Smooth muscle cell of the brain vasculature (primary cell): ENCODE measurements at places on chromosomes 7 and 10.

DNA sequence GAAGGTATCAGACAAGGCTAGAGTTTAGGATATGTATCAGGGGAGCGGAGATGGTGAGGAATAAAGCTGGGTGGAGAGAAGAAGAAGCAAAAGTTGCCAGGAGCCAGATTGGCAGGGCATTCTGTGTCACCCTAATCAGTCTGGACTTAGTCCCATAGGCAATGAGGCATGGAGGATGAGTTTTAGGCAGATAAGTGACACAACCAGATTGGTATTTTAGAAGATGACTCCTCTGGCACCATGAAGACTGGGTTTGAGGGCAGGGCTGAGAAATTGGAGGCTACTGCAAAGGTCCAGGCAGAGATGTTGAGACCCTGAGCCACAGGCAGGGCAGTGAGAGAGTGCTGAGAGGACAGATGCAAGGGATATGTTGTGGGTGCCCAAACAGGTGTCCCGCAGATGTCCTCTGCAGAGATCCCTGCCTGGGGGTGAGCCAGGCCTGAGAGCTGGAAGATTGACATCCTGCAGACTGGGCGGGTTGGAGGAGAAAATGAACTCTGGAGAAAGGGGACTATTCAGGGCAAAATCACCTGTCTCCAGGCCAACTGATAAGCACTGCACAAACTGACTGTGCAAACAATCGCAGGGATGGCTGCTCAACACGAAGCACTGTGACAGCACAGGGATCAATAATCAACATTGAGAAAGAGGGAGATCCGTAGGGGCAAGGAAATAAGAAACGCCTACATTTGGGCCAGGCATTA is 11.9 kb upstream of the HABP2 start:
- DNase-seq = no peak

DNA sequence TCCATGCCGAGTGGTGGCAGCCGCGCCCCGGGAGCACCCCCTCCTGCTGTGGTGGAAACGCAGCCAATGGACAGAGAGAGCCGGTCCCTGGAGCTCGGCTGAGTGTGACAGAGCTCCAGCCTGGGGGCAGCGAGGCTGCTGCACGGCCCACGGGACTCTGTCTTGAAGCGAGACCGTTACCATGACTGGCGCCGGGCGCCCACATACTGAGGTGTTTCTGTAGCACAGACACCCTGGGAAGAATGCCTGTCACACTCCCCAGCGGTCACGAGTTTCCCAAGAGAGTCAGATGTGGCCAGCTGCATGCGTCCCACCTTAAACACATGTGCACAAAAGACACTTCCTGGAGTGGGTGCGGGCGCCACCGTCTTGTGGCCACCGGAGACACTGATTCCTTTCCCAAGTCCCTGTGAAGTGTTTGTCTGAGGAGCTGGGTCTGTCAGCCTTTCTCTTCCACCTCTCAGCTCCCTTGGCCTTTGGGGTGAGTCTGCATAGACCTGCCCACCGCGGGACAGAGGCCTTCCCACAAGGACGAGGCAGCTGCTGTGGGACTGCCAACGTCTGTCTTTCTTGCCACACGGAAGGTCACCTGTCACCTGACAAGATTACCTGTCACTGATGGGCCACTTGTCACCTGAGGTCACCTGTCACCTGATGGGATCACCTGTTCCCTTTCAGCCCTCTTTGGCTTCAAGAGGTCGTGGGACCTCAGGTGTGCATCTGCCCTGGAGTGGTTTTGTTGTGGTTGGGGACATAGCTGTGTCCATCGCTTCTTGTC is 94.6 kb downstream of the DNAJB6 start:
- DNase-seq = no peak

DNA sequence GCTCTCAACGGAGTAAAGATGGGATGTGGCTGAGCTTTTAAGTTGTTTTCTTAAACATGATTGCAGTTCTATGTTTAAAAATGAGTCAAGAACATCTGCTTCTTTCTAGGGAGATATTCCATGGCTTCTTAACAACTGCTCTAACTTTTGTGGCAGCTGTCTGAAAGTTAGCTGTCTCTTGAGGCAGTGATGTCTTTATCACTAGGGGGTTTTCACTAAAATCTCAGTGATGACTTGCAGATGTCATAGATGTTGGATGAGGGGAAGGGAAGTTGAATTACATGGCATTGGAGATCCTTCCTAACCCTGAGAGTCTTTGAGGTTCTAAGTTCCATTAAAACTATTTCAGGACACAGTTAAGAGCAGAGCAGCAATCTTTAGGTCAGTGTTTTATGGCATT is 43.5 kb downstream of the PRKG1 start:
- DNase-seq = no peak

- DNase-seq = no peak
Measured at GRCh38 chr10:110348336-110348735, 43.6 kb upstream of the SMNDC1 start.

- DNase-seq = no peak
Measured at GRCh38 chr7:158655931-158656441, 48.6 kb downstream of the NCAPG2 start.

DNA sequence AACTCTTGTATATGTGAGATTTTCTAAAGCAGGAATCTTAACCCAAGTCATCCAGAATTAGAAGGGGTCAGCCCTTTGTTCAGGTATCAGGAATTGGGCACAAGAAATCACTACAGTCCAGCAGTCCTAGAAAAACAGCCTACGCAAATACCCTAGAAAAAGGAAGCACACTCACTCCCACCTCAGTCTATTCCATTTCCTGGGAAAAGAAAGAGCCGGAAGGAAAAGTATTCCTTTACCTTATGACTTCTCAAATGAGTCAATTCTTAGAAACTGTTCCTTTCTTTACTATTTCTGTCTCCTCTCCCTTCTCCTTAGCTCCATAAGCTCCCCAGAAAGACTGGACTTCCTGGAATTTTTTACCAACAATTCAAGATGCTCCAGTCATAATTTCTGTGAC is 62.7 kb downstream of the DNAJC12 start:
- DNase-seq = no peak

DNA sequence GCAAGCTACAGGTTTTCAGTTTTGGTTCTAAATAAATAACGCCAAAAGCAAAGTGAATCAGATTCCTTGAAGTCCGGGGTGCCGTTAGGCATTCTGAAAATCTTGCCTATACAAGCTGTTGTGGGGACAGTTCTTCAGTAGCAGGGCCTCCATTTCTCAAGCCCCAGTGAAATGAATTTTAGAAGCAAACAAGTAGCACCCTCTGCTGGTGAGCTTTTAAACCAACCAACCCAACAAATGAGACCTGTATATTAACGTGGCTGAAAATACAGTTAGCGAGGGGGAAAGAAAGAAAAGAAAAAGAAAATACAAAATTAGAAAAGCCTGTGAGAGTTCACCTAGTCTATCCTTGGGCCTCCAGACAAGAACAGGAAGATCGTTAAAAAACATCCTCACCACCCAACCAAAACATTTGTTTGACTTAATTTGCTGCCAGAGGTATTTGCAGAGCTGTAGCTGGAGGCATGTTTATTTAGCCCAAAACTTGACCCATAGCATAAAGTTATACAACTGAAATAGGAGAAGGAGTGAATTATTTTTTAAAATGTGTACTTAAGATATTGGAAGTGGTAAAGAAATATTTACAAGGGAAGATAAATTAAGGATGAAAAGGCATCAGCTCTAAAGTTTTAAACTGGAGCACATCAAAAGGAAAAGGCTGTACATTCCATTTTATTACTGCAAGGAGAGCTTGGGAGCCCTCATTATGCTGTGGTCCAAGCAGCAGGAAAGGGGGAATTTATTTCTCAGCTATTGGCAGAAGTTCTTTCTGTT is 98.9 kb downstream of the DYNC1I1 start:
- peak; percentile 37 for DNase-seq

DNA sequence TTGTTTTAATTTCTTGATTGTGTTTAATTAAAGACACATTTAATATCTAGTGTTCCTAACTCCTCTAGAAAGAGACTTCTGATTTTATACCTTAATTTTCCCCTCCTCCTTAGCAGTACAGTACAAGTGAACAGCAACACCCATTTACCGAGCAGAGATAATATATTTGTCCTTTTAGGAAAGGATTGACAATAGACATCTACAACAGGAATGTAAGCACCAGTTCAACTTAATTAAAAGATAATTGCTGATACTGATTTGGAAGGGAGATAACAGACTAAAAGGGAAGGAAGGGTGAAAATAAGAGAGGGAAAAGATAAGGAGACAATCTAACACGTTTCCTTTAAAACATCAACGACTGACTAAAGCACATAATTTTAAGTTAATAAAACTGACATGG is 119.3 kb downstream of the SRPK2 start:
- no peak for DNase-seq

DNA sequence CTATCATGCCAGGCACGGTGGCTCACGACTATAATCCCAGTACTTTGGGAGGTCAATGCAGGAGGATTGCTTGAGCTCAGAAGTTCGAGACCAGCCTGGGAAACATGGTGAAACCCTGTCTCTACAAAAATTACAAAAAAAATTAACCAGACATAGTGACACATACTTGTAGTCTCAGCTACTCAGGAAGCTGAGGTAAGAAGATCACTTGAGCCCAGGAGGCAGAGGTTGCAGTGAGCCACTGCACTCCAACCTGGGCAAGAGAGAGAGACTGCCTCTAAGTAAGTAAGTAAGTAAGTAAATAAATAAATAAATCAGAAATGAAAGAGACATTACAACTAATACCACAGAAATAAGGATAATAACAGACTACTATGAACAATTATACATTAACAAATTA is 36.2 kb downstream of the PDLIM1 start:
- no peak for DNase-seq

DNA sequence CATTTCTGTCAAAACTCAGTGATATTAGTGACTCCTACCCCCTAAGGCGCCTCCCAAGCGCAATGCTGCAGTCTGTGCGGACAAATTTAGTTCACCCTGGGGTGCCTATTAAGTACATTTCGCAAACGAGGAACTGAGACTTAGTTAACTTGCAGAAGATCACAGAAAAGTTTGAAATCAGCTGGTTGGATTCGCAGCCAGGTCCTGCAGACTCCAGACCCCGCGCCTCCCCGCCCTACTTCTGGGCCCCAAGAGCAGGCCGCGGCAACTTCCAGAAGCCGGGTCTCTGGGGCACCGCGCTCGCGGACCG is 588 bp downstream of the CYREN start:
- DNase-seq = no peak

- no peak for DNase-seq
Measured at GRCh38 chr7:97868314-97868713, 3.9 kb downstream of the ASNS start.

DNA sequence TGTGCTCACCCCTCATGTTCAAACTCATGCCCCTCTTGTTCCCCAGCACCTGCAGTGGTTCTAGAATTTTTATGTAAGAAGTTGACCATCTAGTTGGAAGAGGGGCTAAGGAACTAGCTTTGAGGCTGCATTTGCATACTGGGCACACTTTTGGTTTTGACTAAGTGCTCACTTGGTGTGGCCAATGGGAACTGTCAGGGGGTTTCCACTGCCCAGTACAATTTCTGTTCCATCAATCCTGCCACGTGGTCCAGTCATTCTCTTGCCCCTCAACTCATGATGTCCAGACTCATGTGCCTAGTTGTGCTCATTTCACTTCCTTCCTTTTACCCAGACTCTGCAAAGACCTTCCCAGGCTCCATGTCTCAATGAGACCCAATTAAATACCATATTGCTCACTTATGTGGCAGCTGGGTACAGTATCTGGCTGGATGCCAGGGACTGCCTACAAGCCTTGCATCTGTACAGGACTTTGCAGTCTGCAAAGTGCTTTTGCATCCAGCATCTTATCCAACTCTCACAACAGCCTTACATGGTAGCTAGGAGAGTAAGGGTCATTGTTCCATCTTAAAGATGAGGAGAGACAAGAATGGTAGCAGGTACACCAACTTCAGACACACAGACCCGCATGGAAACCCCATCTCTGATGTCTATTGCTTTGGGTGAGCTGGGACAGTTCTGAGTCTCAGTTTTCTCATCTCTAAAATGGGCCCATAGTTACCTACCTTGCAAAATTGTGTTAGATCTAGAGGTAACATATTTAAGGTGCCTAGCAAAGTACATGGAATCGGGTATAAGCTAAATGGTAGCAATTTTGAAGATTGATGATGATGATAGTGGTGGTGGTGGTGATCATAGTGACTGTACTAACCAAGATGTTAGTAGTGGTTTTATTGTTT is 30.1 kb upstream of the KCNMA1 start:
- DNase-seq = no peak

DNA sequence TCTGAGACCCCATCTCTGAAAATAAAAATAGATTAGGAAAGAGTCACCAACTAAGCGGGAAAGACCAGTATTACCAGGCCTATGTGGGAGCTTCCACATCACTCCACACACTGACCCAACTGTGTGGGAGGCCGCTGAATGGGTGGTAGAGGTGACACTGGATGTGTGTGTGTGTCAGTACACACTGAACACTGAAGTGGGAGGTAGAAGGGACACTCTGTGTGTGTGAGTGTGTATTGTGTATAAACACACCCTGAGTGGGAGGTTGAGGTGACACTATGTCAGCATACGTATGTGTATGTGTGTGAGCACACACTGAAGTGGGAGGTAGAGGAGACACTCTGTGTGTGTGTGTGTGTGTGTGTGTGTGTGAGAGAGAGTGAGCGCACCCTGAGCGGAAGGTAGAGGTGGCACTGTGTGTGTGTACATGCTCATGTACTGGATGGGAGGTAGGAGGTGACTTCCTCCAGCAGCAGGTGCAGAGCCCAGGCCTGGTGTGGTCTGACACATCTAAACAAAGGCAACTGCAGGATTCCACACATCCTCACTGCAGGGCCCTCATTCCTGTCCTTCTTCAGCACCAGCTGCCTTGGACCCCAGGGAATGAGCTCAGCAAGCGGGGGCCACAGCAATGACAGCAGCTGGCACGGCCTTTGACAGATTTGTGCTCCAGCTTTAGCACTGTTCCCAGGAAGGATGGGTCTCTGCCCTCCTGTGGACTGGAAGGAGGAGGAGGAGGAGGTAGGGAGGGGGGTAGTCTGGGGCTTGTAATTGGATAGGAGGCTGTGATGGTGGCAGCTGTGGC is 26.5 kb upstream of the RBM20 start:
- DNase-seq = no peak

DNA sequence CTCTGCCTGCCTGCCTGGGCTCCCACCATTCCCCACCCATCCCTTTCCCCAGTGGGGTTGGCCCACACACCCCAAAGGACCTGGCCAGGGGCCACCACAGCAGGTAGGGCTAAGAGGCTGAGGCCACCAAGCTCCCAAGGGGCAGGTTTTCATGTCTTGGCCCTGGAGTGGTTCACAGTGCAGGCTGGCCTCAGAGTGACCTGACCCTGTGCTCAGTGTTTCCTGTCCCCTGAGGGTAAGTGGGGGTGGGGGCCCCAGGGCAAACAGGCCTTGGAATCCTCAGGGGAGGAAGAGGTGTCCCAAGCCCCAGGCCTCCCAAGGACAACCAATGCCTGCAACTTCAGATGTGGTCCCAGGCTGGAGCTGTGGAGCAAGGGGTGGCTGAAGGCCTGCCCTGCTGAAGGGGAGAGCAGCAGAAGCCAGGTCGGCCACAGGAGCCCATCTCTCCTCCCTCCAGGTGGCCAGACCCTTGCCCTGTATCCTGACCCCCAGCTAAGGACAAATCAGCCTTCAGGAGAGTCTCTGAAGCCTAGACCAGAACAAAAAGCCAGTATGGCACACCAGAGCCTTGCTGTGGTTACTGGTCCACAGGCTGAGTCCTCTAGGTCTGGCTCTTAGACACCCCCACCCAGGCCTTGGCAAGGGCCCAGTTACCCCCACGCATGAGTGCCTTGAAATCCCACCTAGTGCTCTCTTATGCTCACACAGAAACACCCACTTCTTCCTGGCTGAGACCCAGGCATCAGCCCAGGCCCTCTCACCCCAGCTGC is 27.6 kb downstream of the POLL start:
- no peak for DNase-seq
